Thoracic aorta endothelial cell (primary cell): ENCODE measurements at places on chromosomes 2 and 18. TPM values are rescaled to one million over a fixed set of nuclear protein-coding genes. Genes with fewer than 3 reads are reported as not detected.

SLC11A1 gene
- total RNA-seq, result 0.13 TPM in 1 of 2 replicates, not detected in the other

FBXO36 gene
- 1.6 TPM in 2 replicates for total RNA-seq

COLEC11 gene
- not detected in 2 replicates for total RNA-seq

ZNF892 gene
- total RNA-seq, result 6.2 and 6.4 TPM in 2 replicates

AQP12A gene
- total RNA-seq, result not detected in 2 replicates

NEU2 gene
- not detected in 2 replicates for total RNA-seq
